Dorsolateral prefrontal cortex (tissue), 122 donors: ENCODE measurements at places on chromosomes 1 and 21.
A peak's percentile ranks its signal among the peaks of the same experiment; 100 is the strongest.

GRCh38 chr1:207404849-207405525 is 49.1 kb upstream of the CR2 start:
- no peak for DNase-seq

DNA sequence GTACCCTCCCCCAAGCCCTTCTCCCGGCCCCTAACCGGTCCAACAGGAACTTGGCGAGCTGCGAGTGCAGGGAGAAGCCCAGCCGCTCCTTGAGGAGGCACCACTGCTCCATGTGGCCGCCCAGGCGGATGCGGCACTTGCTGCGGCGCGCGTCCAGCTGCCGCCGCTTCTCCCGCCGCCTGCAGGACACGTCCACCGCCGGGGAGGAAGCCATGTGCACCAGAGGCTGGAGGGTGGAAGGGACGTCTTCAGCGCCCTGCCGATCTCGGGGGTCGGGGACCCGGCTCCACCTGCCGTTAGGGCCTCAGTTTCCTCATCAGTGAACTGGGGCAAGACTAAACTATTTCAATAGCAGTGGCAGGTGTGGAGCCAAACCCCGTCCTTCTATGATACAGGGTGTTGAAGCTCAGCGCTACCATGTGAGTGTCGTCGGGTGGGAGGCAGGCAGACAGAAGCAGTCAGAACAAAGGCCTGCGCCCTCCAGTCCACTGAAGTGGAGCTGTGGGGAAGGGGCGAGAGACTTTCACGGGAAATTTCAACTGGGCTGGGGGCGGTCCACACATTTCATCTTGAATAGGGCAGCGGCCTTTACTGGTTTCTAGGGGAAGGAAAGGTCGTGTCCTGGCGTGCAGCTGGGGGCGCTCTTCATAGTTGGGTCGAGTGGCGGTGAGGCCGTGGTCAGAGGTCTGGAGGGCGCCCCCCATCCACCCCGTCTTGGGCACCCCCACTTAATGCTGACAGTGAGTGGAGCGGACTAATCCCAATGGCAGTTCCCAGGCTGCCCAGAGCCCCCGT is 592 bp downstream of the ZNF692 start:
- DNase-seq, result no peak

DNA sequence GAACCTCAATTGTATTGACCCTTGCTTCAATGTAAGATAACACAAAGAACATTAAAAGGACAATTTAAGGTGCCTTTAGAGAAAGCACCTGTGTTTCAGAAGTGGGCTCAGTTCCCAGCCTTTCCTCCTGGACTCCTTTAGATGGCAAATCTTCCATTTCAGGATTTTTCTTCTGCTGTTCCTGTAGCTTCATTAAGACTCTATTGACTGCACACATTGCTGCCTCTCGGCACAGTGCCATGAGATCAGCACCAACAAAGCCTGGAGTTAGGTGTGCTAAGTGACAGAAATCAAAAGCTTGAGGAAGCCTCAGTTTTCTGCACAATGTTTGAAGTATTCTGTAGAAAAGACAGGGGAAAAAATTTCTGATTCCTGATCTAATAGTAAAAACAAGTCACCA is 40.6 kb downstream of the NVL start:
- DNase-seq, result no peak

DNA sequence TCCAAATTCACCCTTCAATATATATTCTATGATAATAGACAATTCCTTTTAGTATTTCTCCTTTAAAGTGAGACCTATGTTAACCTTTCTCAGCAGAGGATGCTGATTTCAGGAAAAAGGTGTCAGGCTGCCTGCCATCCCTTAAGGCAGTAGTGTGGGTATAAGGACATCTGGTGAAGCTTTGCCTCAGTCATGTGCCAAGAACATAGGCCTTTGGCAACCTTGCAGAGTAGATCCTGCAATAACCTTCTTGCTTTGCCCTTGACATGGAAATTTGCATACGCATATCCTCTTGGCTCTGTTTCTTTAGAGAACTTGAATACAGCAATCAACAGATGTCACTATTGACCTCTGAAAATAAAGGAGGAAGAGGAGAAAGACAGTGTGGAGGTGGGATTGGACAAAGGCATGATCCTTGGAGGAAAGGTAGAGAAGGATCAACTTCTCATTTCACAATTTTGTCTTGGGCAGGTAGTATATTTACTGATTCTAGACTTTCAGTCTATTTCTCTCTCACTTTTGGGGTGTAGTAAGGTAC is 21.1 kb upstream of the ZRANB2 start:
- DNase-seq, result no peak

DNA sequence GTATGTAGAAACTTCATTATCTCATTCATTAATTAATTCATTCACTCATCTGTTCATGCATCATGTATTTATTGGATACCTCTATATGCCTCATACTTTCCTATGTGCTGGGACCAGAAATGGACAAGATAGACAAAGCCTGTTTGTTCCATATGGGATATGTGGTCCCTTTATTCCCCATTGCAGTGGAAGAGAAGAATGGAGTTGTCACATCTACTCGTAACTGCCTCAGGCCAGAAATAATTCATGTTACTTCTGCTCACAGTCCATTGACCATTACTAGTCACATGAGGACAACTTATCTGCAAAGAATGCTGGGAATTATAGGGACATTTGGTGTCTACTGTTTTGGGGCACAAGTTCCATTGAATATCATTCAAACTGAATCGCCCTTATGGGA is 327.8 kb downstream of the MATN1 start:
- DNase-seq, result no peak

GRCh38 chr21:45001134-45002095 is 61.6 kb downstream of the SLX9 start:
- no peak for DNase-seq

DNA sequence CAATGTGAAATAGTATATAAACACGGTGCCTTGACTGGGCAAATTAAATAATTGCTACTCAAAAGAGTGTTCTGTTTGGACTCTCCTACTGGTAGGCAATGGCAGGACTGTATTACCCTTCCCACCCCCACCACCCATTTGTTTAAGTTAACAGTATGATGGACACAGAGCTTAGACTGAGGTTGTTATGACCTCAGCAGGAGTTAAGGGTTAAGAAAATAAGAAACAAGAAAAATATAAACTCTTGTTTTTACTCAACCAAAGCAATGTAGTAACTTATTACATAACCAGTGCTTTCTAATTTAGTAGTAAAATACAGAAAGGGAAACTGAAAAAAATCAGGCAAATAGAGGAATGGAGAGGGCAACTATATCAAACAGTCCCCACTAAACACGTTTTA is 19.9 kb upstream of the SERPINC1 start:
- no peak for DNase-seq

GRCh38 chr1:168693197-168693871 is 35.7 kb downstream of the DPT start:
- DNase-seq, result no peak

DNA sequence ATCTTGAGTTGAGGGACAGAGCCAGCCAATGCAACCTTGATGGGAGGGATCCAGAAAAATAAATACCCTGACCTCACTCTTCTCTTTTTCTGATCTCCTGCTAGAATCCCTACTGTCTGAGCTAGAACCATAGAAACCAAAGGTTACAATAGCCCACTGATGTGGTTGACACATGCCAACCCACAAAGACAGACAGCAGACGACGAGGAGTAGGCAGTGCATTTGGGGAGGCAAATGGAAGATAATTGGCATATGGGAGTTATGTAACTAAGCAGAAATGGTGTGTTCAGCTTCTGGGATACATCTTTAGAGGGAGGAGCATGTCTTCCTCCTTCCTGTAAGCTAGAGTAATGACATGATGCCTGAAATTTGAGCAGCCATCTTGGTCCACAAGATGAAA is 171.7 kb upstream of the FGGY start:
- DNase-seq, result no peak

GRCh38 chr1:173095632-173096031 is 44.9 kb upstream of the TNFSF18 start:
- DNase-seq, result no peak

DNA sequence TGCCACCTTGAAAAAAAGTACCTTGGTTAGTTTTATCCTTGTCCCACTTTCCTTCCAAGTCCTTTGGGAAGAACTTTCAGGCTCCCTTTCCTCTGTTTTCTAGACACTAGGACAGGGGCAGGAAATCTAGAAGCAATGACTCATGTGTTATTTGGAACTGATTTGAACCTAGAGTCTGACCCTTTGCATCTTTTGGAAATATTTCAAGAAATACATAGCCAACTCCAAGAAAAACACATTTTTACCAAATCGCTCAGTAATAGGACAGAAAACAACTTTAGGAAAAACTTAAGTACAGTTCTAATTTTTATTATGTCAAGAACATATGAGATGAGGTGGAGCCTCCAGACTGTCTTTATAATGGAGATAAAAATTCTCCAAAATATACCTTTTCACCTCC is 292.4 kb downstream of the PTBP2 start:
- no peak for DNase-seq

GRCh38 chr1:12530462-12531178 is 87.4 kb downstream of the DHRS3 start:
- DNase-seq, result no peak

DNA sequence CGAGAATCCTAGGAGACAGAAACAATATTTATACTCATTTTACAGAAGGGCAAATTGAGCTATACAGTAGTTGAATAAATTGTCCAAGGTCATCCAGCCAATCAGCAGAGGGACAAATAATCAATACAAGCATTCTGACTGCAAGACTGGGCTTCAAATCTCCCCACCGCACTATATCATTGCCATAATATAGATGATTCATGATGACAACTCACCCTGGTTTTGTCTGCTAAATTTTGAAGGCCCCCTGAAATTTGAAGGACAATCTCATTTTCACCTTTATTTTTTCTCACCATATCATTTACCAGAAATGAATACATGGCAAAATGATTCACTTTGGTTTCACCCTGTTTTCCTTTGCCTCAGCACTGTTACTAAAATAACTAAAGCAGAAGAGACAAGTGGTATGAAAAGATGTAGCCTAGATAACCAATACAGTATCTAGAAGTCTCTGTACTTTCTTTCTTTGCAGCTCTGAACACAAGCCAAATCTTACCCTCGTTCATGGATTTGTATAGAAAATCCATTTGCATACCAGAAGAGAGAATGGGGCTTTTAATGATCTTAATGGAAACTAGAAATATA is 292.5 kb downstream of the TTLL7 start:
- DNase-seq, result no peak

DNA sequence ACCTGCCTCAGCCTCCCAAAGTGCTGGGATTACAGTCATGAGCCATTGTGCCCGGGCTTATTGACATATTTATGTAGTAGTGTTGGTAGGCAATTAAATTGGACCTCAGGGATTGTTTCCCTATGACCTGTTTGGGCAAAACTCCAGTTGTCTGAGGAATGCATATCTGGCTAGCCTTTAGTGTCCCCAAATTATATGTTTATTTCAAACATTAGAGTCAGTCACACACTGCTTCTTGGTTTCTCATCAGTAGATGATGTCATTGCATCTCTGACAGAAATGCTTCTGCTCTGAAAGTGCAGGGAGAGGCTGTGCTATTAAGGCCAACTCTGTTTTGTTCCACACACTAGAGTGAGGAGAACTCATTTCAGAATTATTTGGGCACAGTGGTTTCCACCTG is 12.5 kb downstream of the PIP5K1A start:
- no peak for DNase-seq

- no peak for DNase-seq
Observed at GRCh38 chr1:101365878-101366277, 129.1 kb downstream of the S1PR1 start.

DNA sequence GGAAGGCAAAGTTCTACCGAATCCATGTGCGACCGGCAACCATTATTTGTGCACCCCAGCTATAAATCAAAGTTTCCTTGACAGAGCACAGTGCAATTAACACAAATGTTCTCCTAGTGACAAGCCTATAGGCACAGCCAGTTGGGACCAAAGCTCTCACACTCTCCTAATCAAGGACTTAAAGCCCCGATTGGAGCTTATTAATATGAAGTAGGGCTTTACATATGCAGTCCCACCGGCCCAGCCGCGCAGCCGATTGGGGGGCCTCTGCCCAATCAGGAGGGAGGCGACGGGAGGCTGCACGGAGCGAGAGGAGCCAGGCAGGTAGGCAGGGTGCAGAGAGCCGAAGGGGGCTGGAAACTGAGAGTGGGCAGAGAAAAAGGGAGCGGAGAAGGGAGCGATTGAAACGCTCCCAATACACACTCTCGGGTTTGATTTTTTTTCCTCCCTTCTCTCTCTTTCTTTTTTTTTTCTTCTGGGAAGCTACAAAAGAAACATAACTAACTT is at the start of gene ESRRG:
Gene ESRRG (minus strand): TSS at position 156 of the 507 bp plus-strand sequence. CDS start 130 bp downstream, at position 26.
- peak; percentile 47 for DNase-seq

- no peak for DNase-seq
Observed at GRCh38 chr1:119007670-119008482, 19.7 kb upstream of the TBX15 start.

- no peak for DNase-seq
Observed at GRCh38 chr1:205594846-205595245, 37.0 kb downstream of the ELK4 start.

DNA sequence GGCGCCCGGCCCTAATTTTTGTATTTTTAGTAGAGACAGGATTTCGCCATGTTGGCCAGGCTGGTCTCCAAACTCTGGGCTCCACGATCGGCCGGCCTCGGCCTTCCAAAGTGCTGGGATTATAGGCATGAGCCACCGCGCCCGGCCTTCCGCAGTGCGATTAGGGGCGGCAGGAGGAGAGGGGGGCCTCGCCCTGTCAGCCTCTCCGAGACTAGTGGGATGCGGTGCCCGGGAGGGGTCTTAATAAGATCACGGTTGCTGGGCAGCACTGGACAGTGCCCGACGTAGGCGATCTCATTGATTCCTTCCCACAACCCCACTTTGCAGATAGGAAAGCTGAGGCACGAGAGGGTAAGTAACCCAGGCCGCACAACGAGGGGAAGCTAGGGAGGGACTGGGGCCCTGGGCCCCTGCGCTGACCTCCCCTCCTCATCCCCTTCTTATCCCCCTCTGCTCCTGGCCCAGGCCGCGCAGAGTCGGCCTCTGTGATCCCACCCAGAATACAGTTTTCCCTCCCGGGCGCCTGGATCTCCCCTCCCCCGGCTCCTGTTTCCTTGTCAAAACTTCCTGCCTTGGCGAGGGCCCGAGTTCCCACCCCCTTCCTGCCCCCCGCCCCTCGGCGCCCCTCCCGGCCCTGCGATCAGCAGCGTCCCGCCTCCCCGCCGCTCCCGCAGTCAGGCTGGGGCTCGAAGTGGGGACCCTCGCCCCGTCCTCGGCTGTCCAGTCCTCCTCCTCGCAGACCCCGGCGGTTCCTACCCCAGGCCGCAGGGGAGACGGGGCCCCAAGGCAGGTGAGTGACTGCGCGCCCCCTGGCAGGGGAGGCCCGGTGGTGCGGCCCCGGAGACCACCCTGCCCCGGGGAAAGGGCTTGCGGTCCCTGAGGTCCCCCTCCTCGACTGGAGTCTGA is at the start of gene PEAR1:
Gene PEAR1 (plus strand): TSS at position 671 of the 906 bp plus-strand sequence. CDS start 10,209 bp downstream, outside the sequence.
- DNase-seq, result no peak

DNA sequence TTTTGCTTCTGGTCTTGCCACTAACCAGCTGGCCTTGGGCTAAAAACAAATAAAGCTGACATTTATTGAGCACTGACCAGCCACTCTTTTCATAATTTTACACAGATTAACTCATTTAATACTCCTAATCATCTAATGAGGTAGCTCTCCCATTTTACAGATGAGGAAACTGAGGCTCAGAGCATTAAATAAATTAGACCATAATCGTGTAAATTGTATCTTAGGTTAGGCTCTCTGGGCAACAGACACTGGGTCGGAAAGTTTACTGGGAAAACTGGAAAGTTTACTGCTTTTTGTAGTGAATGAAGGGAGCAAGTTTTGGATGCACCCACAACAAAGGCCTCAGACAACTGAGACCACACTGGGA is 7.3 kb downstream of the BMP8B start:
- DNase-seq, result no peak
